ENCODE measurements at places on chromosomes 11 and 22. TPM values are rescaled to one million over a fixed set of nuclear protein-coding genes. Genes with fewer than 3 reads are reported as not detected.

The MPPED2 gene
- total RNA-seq, result not detected

The KRTAP5-10 gene
- total RNA-seq, result not detected

The PTPRCAP gene
- 0.86 TPM for total RNA-seq

The NLRP14 gene
- total RNA-seq, result not detected

The KDM4E gene
- total RNA-seq, result not detected

The SLC43A1 gene
- total RNA-seq, result 3.2 TPM

The GAL gene
- total RNA-seq, result not detected

The RASSF10 gene
- not detected for total RNA-seq

The FADS3 gene
- total RNA-seq, result 184 TPM

The FOLR3 gene
- 2.0 TPM for total RNA-seq

The MRGPRX4 gene
- total RNA-seq, result not detected

The PARVA gene
- total RNA-seq, result 36.7 TPM

The VEGFB gene
- 60.3 TPM for total RNA-seq

The MUC6 gene
- not detected for total RNA-seq

The TBX10 gene
- not detected for total RNA-seq

The STIP1 gene
- total RNA-seq, result 161 TPM

The P2RX3 gene
- total RNA-seq, result not detected

The NXPE2 gene
- total RNA-seq, result not detected

The CHKB gene
- 51.4 TPM for total RNA-seq

The LMF2 gene
- 50.9 TPM for total RNA-seq

The TIGD3 gene
- 0.14 TPM for total RNA-seq

The DDX25 gene
- total RNA-seq, result not detected

The GGTLC2 gene
- not detected for total RNA-seq

The SLN gene
- total RNA-seq, result not detected

The BLID gene
- total RNA-seq, result 4.1 TPM

The MS4A12 gene
- not detected for total RNA-seq

The CTTN gene
- 264 TPM for total RNA-seq

The TSG101 gene
- total RNA-seq, result 70.8 TPM

The HEPN1 gene
- total RNA-seq, result not detected

The GPHA2 gene
- not detected for total RNA-seq

The ACRV1 gene
- total RNA-seq, result not detected

The LINC01488 gene
- not detected for total RNA-seq

The YPEL4 gene
- not detected for total RNA-seq

The OR8G5 gene
- not detected for total RNA-seq

The DAGLA gene
- total RNA-seq, result 1.0 TPM

The TUBA8 gene
- total RNA-seq, result 0.66 TPM

The SERHL2 gene
- not detected for total RNA-seq

The PDGFD gene
- 0.61 TPM for total RNA-seq

The APOBEC3F gene
- total RNA-seq, result 1.3 TPM

The FOLH1 gene
- total RNA-seq, result not detected

The SCGB2A2 gene
- total RNA-seq, result not detected

The ARL2 gene
- total RNA-seq, result 113 TPM

The FGF4 gene
- not detected for total RNA-seq

The CLCF1 gene
- 7.0 TPM for total RNA-seq

The GAL3ST1 gene
- not detected for total RNA-seq

The NPAS4 gene
- not detected for total RNA-seq

The CCDC73 gene
- 0.17 TPM for total RNA-seq

The SAA2 gene
- total RNA-seq, result 12.2 TPM

The HBB gene
- not detected for total RNA-seq

The OR52I1 gene
- not detected for total RNA-seq

The CD3G gene
- not detected for total RNA-seq

The PANX3 gene
- not detected for total RNA-seq

The SCUBE2 gene
- 0.93 TPM for total RNA-seq

The OR51E2 gene
- not detected for total RNA-seq

The AMPD3 gene
- total RNA-seq, result 5.4 TPM

The C11orf97 gene
- total RNA-seq, result not detected

The RTCB gene
- total RNA-seq, result 109 TPM

The TBC1D22A gene
- total RNA-seq, result 26.0 TPM

The CYP2D6 gene
- total RNA-seq, result 3.5 TPM

All from MCF 10A (cell line).